ENCODE measurements at places on chromosomes 5 and 9. TPM values are rescaled to one million over a fixed set of nuclear protein-coding genes. Genes with fewer than 3 reads are reported as not detected.

Gene FBP1
- total RNA-seq = 6.3 TPM

DNA sequence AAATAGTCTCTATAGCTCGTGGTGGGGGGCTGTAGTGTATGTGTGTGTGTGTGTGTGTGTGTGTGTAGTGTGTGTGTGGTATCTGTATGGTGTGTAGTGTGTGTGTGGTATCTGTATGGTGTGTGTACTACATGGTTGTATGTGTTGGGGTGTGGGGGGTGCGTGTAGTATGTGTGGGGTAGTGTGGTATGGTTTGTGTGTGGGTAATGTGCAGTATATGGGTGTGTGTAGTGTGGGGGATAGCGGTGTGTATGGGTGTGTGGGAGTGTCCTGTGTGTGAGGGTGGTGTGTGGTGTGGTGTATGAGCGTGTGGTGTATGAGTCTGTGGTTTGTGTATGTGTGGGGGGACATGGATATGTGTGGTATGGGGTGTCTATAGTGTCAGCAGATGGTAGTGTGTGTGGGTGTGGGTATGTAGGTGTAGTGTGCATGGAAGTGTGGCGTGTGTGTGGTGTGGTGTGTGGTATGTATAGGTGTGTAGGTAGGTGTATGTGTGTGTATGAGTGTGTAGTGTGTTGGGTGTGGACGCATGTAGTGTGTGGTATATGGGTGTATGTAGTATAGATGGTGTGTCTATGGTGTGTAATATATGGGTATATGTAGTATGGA lies 145.8 kb upstream of the IQGAP2 start:
- ATAC-seq = no peak

Gene RELL2
- 3.2 TPM for total RNA-seq

Gene OTP
- not detected for total RNA-seq

DNA sequence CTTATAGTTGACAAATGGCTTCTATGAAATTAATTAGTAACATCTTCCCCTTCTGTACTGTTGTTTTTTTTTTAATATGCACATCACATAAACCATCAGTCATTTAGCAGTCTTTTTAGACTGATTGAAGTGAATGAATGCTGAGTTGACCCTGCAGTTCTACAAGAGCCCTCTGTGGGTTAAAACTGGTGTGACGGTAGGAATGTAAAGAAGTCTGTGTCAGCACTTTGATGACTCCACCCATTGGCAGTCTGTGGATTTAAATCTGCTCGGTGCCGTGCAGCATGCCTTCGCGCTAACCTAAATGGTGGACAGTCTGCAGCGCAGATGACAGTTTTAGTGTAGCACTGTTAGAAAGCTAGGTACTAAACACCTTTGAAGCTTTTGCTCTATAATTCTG lies 3.1 kb downstream of the GTF3C4 start:
- ATAC-seq = no peak

Gene RASEF
- total RNA-seq = 0.13 TPM

DNA sequence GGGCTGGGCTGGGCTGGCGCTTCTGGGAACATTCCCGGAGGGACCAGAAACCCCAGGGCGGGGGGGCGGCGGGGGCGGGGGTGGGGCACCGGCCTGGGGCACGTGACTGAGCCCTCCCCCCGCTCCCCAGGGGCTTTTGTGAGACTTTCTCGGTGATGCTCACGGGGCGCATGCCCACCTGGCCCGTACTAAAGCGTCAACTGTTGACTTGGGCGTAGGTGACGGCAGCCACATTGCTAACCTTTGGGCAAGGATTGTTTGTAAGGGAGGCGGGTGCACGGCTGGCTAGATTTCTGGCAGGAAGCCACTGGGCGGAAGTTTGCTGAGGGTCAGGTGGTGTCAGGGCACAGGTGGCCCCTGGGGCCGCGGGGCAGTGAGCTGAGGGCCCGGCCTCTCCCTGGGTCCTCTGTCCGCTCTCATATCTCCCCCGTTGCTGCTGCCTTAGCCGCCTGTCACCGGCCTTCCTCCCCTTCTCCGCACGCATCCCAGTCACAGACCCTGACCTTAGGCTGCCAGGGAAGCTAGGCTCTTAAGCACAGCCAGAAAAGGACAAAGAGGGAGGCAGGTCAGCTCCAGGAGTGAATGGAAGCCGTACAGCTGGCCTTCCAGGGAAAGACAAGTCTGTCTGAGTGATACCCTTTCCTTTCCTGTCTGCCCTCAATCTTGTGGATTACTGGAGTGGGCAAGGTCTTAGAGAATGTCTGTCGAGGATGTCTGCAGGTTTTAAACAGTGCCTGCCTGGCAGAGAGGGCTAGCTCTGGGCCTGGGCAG lies 812 bp downstream of the CACFD1 start:
- peak; percentile 35 for ATAC-seq

DNA sequence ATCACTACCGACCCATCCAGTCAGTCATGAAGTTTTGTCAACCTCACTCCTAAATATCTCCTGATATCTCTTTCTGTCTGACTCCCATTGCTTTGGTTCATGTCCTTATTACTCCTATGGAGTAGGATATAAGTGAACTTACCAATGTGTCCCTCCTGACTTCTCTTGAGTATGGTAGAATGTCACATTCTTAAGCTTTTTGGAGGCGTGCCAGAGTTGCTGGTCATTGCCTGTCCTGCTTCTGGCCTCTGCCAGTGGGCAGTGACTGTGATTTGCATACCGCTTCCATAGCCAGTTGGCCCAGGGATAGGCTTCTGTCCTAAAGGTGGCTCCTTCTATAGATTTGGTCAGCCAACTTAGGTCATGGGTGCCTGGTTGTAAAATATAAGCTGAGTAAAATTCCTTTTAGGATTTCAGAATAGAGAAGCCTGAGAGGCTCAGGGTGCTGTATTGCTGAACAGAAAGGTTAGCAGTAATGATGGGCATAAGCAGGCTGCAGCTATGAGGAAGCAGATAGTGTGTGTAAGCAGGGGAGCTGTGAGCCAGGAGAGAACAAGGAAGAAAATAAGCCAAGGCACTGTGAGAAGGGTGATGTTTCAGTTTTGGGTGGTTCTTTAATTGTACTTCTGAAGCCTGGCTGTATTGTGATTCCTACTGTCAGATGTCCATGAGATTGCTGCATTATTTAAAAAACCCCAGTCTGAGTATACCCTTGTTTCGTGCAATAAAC lies 16.1 kb upstream of the MARCHF3 start:
- no peak for ATAC-seq

DNA sequence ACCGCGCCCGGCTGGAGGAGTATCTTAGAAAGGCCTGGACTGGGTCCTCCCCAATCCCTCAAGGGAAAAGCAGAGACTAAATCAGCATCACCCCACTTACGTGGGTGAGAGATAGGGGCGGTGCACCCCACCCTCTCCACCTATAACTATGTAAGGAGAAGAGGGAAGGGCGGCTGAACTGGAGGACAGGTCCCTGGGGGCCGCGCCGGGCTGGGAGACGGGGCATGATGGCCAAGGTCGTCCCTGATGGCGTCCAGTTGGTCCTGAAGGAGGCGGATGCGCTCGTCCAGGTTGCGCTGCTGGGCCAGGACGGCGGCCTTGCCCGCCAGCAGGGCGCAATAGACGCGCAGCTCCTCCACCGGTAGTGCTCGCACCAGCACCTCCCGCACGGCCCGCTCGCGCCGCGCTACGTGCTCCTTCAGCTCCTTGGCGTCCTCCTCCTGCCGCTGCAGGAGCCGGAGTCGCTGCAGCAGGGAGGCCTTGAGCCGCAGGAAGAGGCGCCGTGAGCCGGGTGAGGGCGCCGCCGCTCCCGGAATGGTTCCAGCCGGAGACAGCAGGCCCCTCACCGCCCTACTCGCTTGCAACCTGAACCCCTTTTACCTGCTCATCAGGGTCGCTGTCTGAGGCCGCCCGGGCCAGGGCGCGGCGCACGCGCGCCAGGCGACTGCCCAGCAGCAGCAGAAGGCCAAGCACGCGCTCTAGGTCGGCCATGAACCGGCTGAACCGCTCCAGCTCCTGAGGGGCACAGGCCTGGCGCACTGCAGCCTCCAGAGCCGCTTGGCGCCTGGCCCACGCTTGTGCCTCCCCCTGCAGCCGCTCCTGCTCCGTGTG lies 7.6 kb downstream of the SHROOM1 start:
- ATAC-seq = peak; percentile 15

GRCh38 chr9:112005939-112006338 lies 109.3 kb downstream of the UGCG start:
- no peak for ATAC-seq

Gene SERF1A
- total RNA-seq = 2.7 TPM

- ATAC-seq = no peak
Observed at GRCh38 chr9:114395768-114396167, 8.0 kb upstream of the AKNA start.

GRCh38 chr5:36177154-36177553 lies 25.2 kb downstream of the SKP2 start:
- no peak for ATAC-seq

Gene DMRT1
- not detected for total RNA-seq

Data from gastroesophageal sphincter (tissue), 4 donors.